ENCODE measurements at places on chromosomes 13 and 19.

- no peak for DNase-seq
Measured at GRCh38 chr13:109989155-109989554, 202.8 kb upstream of the IRS2 start.

- DNase-seq = no peak
Measured at GRCh38 chr19:55306712-55307111, 18.4 kb downstream of the TMEM150B start.

GRCh38 chr19:45595814-45596213, 6.2 kb downstream of the GPR4 start:
- DNase-seq = no peak

GRCh38 chr13:52048516-52048915, 24.0 kb downstream of the UTP14C start:
- no peak for DNase-seq

DNA sequence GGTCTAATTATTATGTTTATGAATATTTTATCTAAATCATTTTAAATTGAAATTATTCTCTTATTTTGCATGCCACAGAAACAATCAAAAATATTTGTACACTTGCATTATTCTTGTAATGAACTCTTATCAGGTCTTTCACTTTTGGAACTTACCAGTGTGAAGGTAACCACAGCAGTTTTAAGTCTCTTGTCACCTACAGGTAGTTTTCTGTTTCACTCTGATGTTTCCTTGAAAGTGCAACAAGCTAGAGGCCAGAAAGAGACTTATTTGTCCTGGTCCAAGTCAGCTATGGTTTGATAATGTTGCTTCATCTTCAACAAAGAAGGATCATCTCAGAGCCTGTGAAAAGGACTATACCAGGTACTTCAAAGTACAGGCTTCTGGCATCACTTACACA, 133.4 kb upstream of the NBEA start:
- DNase-seq = no peak

DNA sequence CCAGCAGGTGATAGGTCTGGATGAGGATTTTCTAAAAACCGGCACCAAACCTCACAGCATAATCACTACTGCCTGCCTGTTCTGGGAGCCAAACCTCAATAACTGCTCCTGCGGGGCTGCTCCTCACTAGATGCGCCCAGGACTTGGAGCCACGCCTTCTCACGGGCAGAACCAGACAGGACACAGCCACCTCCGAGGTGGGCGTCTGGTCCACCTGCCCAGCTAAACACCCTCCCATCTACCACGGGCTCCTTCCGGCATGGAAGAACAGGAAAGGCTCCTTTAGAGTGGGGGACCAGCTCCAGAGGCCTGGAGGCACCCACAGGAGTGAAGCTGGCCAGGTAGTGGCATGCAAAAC, 73.5 kb downstream of the PEPD start:
- DNase-seq = no peak
